ENCODE measurements at places on chromosomes 12 and 14.
A peak's percentile ranks its signal among the peaks of the same experiment; 100 is the strongest.

- peak; percentile 89 for DNase-seq
Measured at GRCh38 chr12:96198965-96199364, 4.8 kb downstream of the ELK3 start.

DNA sequence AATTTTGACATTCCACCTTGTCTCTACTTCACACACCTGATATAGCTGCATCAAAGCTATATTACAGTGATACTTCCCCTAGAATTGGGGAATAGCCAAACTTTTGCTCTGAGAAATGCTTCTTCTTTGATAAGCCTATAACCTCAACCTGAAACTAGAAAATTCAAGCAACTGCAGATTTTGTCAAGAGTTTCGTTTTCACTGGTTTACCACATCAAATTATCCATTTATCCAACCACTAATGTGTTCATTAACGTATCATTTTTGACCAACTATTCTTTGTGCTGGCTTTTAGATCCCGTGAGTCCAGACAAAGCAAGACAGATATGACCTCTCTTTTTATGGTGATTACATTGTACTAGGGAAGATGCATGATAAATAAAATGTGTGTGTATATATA is 13.5 kb upstream of the TAS2R46 start:
- DNase-seq: no peak

- no peak for DNase-seq
Measured at GRCh38 chr14:104999361-104999760, 13.8 kb downstream of the CLBA1 start.

- no peak for DNase-seq
Measured at GRCh38 chr12:47901063-47901717, 3.6 kb downstream of the VDR start.

- DNase-seq: peak; percentile 34
Measured at GRCh38 chr12:15522574-15523187, 200.4 kb downstream of the PTPRO start.

DNA sequence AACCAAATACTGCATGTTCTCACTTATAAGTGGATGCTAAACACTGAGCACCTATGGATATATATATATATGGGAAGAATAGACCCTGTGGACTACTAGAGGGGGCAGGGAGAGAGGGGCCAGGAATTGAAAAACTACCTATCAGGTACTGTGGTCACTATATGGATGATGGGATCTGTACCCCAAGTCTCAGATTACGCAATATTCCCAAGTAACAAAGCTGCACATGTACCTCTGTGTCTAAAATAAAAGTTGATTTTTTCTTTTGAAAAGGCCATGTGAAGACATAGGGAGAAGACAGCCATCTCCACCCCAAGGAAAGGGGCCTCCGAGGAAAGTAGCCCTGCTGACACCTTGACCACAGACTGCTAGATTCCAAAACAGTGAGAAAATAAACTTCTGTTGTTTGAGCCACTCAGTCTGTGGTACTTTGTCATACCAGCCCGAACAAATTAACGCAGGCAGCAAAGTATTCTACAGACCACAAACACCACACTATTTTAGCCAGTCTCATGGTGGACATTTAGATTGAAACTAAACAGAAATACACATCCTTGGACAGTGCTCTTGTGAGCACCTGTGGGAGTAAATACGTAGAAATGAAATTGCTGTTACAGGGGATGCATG is 197.1 kb downstream of the EFCAB11 start:
- DNase-seq: no peak

DNA sequence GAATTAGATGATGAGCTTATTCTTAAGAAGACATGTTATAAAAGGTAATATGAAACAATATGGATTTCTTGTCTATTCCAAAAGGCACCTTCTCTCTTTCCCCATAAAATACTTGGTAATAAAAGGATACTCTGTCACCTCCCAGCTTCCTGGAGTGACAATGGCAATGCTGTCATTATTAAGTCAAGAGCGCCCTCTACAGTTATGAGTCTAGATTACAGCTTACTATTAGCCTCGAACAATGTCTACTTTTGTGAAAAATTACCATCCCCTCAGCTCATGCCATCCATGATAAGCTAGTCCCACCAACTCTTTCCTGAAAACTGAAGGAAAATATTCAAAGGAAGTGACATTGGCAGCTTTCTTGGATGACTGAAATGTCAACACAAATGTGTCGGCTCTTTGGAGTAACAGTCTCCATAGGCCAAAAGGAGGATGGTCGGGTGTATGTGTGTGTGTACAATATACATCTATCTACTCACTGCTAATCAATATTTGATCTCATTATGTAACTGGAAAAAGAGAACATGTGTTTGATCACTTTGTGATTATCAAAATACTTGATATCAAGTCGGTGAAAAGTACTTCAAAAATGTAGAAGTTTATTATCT is 48.7 kb upstream of the CDKN3 start:
- DNase-seq: peak; percentile 9

GRCh38 chr14:57560681-57561080 is 67.0 kb upstream of the CCDC198 start:
- DNase-seq: no peak

DNA sequence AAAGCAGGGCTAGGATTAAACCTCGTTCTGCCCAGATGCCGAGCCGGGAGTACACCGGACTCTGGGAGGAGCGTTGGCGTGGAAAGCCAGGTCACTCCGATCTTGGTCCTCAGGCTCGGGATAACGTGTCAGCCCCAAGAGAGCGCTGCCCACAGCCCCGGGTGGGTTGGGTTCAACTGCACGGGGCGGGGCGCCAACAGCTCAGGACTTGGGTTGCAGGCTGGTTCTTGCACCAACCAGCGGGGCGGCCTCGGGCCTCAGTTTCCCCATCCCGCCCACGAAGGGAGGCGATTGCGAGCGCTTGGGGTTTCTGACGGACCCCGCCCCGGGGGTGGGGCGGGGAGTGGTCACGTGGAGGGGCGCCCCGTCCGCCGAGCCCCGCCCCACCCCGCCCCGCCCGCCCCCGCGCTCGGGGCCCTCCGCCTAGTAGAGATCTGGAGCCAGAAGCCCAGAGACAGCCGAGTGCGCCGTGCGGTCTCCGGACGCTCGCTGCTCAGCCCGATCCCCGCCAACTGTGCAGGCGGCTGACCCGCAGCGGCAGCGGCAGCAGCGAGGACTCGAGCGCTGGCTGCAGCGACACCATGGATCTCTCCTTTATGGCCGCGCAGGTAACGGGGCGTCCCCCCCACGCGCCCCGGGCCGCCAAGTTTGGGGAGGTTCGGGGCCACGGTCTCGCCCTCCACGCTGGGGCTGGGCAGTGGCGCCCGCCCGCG is at the start of gene C14orf132:
Gene C14orf132 (plus strand): TSS at position 443 of the 713 bp plus-strand sequence. CDS start 139 bp downstream, at position 582.
- DNase-seq: peak; percentile 38

DNA sequence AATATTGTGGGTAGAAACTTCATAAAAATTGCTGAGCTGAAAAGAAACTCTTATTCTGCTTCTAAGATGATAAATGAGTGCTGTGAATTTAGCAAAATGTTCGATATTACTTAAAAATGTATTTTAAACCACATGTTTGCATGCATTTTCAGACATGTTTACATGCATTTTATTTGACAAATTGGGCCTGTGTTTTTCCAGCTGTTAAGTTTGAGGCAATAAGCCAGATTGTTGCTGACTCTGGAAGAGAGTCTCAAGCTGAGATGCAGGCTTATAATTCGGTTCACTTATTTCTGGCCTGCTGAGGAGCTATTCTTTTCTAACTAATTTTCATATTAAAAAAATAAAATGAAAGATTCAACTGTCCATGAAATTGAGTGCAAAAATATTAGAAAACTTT is 110.1 kb downstream of the SYNE2 start:
- DNase-seq: no peak

DNA sequence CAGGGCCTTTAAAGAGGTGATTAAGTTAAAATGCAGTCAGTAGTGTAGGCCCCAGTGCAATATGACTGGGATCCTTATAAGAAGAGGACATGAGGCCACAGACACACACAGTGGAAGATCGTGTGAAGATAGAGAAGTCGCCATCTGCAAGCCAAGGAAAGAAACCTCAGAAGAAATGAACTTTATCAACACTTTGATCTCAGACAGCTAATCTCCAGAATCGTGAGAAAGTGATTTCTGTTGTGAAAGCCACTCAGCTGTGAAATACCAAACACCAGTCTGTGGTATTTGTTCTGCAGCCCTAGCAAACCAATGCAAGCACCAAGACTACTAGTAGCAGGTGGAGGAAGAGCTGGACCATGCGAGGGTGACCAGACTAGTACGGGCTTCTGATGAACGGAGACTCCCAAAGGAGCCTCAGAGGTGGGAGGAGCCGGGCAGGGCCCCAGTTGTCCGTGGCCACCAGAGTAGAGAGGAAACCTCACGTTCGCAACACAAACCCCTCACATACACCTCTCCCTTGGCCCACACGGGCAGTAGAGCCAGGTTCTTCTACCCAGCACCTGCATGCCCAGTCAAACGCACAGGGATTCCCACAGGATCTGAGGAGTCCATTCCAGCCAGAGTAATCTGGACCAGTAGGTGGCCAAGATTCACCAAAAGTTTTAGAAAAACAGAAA is 243.0 kb downstream of the TTC8 start:
- DNase-seq: no peak

DNA sequence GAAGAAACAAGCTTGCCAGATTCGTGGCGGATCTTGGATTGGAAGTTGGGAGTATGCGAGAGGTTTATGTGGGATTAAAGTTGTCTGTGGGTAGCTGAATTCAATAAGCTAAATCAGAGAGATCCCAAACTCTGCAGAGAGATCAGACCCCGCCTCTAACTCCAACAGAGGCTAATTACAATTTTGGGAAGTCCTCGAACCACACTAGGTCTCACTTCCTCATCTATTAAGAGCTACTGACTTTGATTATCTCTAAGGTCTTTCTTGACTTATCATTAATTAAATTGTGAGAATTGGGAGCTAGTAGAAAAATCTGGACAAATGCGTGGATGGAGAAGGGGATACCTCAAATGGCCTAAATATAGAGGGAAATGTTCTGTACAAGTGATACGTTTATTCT is 9.1 kb downstream of the NTF3 start:
- DNase-seq: no peak

GRCh38 chr12:98224584-98225221 is 290.7 kb upstream of the TMPO start:
- DNase-seq: no peak

Data from NCI-H226 (cell line).